ENCODE measurements at places on chromosomes 5 and 9.

GRCh38 chr5:77651343-77651742, 12.8 kb upstream of the OTP start:
- DNase-seq, result no peak

DNA sequence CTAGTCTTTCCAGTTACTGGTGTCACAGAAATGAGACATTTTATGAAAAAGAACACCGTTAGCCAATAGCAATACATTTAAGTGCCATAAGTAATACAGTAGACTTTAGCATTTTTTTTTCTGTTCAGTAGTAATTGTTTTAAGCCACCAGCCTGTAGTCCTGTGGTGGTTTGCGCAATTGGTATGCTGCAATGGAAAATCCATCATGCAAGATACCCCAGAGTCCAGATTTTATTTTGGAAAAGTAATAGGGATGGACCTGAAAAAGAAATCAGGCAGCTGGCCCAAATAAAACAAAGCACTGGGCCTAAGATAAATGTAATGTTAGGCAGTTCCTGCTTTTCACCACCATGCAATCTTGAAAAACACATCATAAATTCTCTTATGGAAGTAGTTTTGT, 94.6 kb upstream of the RASGRF2 start:
- no peak for DNase-seq

DNA sequence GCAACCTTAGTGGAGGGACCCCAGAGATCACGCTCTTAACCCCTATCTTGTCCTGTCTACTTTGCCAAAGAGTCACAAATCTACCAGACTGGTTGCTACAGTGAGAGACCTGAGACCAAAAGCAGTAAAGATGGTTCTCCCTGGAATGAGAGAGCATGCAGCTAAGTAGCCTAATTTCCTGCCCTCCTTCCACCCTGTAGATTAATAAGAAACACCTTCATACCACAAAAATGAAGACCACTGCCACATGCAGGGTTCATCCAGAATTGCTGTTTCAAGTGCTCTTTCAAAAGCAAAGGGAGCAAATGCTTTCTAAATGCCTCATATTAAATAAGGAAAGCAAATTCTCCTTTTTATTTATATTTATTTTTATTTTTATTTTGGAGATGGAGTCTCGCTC, 119.1 kb downstream of the UGCG start:
- DNase-seq, result no peak

GRCh38 chr5:59483971-59484472, 409.5 kb downstream of the PDE4D start:
- no peak for DNase-seq

DNA sequence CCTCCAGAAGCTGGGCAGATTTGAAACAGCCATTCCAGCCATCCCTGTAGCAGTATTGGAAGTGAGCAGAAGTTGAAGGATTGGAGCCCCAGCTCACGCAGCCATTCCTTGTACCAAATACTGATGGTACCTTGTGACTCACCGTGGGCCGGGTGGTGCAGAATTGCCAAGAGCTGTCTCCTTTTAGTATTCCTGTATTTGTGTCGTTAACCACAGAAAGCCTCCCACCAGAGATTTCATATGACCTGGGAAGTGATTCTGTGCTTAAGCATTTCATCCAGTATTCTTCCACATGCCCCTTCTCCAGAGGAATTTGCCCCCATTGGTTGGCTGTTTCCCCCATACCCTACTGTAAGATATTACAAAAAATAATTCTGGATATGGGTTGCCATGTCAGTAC, 17.7 kb upstream of the TLX3 start:
- no peak for DNase-seq

DNA sequence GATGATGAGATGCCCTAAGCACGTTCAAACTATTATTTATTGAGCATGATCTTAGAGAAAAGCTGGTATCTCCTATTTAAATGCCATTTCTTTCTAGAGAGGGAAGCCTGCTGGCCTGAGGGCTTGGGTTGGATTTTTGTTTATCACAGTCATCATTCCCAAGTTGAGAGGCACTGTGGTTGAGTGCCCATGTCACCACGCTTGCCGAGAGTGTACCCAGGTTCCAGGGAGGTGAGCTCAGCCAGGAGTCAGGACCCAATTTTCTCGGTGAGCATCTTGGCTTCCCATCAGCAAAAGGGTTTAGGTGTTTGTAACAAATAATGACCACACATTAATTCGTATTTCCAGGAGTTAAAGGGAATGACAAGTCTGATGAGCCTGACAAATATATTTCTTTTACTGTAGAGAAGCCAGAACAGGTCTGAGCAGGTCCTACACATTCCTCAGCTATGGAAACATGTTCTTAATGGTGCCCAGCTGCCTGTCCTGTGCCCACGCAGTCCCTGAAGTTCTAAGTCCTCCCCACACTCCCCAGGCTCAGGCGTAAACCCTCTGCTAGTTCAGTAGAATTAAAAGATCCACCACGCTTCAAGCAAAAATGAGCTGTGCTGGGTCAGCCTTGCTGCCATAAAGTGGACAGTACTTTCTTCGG, 258.9 kb upstream of the IRX2 start:
- DNase-seq, result no peak

DNA sequence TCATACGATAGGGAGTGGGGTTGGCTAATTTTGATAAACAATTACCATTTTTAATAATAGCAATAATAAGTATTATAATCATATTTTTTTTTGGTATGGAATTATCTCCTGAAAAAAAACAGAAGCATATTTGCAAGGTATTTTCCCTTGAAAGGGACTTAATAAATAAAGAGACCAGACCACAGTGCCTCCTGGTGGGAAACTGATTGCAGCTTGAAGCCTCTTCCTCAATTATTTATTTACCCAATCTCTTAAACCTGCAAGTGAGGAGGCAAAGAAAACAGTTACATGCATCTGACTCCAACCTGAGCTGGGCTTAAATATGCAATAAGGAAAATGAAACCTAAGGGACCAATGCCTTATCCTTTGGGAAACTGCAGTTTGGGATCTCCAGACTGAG, 388.1 kb upstream of the ACO1 start:
- DNase-seq, result no peak

DNA sequence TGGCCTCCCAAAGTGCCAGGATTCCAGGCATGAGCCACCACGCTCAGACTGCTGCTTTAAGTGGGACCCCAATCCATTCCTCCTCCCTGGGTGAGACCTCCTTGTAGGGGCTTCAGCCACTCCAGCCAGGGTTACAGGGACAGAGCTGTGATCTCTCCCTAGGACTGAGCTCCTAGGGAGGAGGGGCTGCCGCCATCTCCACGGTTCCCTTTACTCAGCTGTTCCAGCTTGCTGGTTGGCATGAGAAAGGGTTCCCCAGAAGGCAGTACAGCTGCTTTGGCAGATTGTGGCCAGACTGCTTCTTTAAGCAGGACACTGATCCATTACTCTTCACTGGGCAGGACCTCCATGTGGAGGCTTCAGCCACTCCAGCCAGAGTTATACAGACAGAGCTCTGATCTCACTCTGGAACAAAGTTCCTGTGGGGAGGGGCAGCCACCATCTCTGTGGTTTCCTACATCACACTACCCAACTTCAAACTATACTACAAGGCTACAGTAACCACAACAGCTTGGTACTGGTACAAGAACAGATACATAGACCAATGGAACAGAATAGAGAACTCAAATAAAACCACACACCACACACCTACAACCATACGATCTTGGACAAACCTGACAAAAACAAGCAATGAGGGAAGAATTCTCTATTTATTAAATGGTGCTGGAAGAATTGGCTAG, 7.2 kb downstream of the INSL6 start:
- no peak for DNase-seq

GRCh38 chr9:135714242-135715055, 12.5 kb downstream of the KCNT1 start:
- DNase-seq, result no peak

- DNase-seq, result no peak
These were observed 725.3 kb upstream of the PTPRD start for GRCh38 chr9:11338130-11338529.

DNA sequence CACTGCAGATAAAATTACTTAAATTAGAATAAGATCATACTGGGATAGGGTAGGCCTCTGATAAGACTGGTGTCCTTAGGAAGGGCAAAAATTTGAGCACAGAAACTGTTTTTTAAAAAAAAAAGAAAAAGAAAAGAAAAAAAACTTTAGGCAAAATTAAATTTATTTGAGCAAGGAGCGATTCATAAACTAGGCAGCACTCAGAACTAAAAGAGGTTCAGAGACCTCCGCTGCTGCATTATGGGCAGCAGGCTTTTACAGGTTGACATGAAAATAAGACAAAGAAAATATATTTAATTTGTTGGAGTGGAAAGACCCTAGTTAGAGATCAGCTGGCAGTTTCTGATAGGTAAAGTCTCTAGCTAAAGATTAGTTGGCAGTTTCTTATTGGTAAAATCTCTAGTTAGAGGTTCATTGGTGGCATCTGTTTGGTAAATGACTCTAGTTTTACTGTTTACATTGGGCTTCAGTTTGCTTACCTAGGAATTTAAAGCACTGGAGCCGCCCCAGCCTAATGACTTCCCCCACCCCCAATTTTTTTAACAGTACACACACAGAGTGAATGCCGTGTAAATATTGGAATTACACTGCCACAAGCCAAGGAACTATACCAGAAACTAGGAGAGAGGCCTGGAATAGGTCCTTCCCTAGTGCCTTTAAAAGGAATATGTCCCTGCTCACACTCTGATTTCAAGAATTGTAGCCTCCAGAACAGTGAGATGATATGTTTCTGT, 4.5 kb upstream of the PLPP6 start:
- DNase-seq, result no peak

- DNase-seq, result no peak
These were observed 75.1 kb upstream of the SLC25A51 start for GRCh38 chr9:37978983-37979382.
